ENCODE measurements at places on chromosomes 1 and 21.
A peak's percentile ranks its signal among the peaks of the same experiment; 100 is the strongest.

GRCh38 chr1:43870306-43870705, 63.3 kb upstream of the ARTN start:
- DNase-seq, result no peak

GRCh38 chr1:25668931-25669573, 52.5 kb downstream of the MAN1C1 start:
- no peak for DNase-seq

DNA sequence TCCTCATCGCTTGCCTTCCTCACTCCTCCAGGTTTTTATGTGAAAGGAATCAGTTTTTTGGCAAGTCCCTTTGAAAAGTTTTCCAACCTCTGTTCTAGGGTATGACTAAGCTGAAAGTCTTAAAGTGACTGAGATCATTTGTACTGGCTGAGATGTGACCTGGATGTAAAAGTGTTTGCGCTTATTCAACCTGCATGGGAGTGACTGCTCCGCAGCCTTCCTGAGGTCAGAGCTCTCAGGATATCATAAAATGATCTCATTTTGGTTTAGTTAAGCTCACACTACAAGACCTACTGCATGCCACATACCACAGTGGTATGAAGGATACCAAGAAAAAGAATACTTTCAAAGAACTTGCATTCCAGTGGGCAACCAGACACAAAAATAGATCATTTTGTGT, 29.8 kb upstream of the TADA1 start:
- DNase-seq, result no peak

- DNase-seq, result no peak
These were observed 19.2 kb downstream of the NLRP3 start for GRCh38 chr1:247435030-247435758.

DNA sequence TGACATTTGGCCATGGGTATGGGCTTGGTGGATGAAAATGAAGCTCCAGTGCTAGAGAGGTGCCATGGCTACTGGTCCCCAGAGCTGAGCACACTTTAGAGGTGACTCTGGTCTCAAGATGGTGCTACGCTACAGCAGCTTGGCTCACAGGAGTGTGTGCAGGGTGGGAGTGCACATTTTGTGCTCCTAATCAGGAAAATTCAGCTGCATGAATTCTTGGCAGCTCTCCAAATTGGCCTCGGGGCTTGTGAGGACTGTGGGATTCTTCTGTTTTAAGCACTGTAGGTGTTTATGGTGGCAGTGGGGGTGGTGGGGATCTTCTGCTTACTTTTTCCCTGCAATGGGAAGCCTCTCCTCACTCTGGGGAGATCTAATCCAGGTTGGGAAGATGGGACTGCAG, 17.3 kb upstream of the TIPRL start:
- DNase-seq, result no peak

- DNase-seq, result no peak
These were observed 85.3 kb downstream of the PSMG1 start for GRCh38 chr21:39097981-39098380.

DNA sequence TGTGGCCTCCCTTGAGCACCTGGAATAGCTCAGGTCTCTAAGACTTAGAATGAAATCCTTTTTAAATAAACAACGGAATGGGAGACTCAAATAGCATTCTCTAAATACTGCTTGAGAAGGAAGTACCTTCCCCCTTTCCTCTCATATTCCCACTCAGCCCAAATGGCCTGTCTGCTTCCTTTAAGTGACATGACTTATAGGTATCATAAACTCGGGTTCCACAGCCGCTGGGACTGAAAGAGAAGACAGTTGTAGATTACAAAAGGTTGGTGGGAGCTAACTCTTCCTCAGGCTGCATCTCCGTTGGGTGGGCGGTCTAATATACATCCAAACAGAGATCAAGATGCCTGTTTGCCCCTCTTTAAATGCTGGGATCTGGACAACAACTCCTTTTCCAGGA, 1.2 kb upstream of the HMCN1 start:
- DNase-seq, result no peak

- no peak for DNase-seq
These were observed 151.8 kb upstream of the ST6GALNAC5 start for GRCh38 chr1:76715474-76715873.

GRCh38 chr1:217861658-217862057, 230.5 kb downstream of the SPATA17 start:
- DNase-seq, result no peak

DNA sequence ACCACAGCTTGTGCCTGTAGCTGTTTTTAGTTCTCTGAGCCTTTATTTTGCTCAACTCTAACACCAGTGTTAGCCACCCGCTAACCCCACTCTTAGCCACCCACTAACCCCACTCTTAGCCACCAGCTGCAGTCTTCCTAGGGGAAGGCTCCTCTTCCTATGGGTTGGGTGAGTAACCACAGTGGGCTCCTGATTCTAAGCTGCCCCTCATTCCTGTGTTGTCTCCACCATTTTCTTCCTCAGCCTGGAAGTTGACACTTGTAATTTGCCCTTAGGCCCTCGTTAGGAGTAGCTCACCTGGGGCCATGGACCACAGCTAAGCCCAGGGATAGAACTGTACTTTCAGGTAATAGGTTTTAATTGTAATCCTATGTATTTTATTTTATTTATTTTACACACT, 782.9 kb upstream of the TPTE start:
- no peak for DNase-seq

DNA sequence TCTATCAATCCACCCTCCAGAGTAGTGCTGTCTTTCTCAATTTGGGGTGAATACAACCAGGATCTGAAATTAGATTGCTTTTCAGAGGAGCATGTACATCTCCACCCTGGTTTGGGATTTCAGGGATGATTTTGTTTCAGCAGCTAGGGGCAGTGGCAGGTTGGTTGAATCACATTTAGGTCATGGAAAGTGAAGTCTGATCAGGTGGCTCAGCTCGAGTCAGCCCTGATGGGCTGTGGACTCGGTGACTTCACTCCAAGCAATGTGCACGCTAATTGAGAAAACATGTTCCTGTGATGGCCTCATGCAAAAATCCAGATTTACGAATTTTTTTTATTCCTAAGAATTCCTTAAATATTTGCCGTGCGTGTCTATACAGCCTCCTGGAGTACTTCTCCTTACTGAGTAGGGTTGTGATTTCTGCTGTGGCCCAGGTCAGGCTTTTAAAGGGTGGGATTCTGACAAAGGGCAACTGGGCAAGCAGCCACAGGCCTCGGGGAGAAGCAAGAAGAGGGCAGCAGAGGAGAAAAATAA, 7.5 kb downstream of the NGF start:
- no peak for DNase-seq

GRCh38 chr1:61083807-61084440, 1.6 kb downstream of the NFIA start:
- no peak for DNase-seq

DNA sequence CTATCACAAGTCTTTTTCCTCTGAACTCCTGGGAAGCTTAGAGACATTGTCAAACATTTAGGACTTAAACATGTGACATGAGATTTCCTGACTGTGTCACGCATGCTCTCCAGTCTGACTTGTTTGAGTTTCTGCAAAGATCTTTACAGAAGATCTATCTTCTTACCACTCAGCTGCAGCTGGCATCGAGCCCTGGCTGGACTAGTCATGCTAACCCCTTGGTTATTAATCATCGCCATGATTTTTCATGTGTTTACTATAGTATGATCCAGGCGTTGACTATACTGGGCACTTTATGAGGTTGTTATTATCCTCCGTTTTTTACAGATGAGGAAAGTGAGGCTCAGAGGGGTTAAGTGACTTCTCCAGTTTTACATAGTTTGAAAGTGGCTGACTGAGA, 18.1 kb upstream of the IRF2BP2 start:
- DNase-seq, result no peak

DNA sequence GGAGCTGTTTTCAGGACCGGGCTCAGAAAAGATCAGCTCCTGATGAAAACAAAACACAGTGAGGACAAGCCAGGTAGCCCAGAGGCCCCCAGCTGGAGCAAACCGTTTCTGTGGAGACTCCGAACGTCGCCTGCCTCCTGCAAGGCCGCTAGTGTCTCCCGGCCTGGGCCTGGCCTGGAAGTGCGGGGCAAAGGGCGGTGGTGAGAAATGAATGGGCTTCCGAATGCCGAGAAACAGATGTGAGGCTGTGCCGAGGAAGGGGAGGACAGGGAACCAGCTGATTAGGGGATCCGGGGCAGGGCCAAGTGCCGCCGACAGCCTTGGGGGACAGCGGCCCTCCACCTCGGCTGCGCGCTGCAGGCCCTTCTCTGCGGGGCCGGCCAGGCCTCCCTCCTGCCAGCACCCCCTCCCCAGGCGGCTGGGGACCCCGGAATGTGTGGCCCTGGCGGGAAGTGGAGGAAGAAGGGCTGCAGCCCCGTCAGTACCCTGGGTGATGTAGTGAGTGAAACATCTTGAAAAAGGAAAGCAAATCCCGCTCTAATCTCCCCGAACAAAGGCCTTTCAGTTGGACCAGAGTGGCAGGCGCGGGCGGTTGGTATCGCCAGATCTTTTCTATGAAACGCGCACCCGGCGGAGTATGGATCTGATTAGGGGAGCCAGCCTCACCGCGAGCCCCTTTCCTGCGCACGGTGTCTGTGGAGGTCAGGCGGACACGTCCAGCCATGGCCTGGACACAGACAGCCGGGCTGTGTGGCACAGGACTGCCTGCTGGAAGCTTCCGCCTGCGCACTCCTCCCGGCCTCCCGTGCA, 52.6 kb downstream of the PRDM16 start:
- no peak for DNase-seq

- DNase-seq, result peak; percentile 63
These were observed 39.7 kb downstream of the EDN2 start for GRCh38 chr1:41444785-41445184.

GRCh38 chr1:164515231-164515630, 43.8 kb upstream of the PBX1 start:
- DNase-seq, result no peak

Measured in DMS79 (cell line).